ENCODE measurements at places on chromosomes 3 and 15.

DNA sequence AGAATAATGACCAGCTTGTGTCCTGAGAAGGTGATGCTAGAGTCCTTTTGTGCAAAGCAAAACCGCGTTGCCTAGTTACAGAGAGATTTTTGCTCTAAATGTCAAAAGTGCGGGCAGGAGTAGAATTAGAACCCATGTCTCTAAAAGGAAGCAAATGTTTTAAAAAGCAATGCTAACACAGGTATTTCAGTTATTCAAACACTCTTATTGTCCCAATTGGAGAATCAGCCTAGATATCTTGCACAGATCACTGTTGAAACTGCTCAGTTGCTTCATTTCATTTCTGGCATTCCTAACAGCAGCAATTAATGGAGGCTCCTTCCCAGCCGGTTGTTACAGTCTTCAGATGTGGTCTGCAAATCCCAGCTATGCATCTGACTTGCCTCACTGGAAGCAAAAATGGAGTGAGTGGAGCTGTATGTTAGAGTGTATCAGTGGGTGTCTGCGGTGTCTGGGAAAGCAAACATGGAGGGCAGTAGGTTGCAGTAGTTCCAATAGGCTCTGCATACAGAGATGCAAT lies 55.6 kb upstream of the SEMA6D start:
- no peak for DNase-seq

- DNase-seq, result no peak
Measured at GRCh38 chr3:104575634-104576033, 791.1 kb upstream of the ALCAM start.

- no peak for DNase-seq
Measured at GRCh38 chr15:43511012-43511885, 6.2 kb upstream of the MAP1A start.

DNA sequence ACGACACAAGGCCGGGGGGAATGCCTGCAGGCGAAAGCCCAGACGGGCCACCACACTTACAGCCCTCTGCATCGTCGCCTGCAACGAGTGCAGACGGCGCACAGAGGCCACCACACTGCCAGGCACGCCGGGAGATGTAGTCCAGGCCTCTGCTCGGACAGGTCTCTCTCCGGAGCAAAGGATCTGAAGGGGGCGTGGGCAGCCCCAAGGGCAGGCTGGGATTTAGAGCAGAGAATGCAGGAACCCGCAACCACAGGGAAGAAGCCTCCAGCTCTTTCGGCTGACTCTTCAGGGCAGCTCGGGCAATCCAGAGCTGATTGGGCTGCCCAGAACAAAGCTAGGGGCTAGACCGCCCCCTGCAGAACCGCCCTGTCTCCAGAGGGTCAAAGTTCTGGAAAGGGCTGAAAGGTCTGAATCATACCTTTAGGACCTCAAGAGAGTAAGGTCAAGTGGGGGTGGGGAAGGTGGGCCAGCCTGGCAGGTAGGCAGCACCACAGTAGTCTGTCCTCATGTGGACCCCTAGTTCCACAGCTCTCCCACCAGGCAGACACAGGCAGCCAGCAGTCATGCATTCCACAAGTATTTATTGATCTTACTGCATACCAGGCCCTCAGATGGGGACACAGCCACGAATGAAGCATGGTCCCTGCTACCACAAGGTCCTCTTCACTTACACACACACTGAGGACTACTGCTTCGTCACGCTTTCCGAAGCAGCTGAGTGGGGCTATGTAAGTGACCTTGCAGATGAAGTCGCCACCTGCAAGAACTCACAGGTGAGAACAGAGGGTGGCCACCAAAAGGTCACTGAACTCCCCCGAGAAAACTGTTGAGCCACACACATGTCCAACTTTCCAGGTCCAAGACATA lies at the start of gene AMT:
Gene AMT (minus strand): TSS at position 95 of the 870 bp plus-strand sequence. CDS start 23 bp downstream, at position 72.
- no peak for DNase-seq

DNA sequence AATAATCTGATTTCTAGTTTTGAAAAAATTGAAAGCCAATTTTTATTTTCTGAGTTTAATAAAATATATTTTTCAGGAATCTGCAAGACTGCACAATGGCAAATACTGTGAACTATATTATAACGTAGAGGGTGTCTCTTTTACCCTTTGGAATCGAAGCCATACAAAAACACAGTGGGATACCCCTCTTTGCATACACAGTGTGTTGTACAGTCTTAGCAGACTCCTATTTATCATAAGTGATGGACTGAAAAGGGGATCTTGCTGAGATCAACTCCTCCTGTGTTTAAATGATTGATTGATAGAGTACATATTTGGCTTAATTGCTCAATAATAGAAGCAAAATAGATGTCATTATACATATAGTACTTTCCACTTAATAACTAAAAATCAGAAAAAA lies 981.2 kb downstream of the NSUN3 start:
- no peak for DNase-seq

GRCh38 chr3:120244834-120245225 lies 40.2 kb downstream of the GPR156 start:
- DNase-seq, result no peak

DNA sequence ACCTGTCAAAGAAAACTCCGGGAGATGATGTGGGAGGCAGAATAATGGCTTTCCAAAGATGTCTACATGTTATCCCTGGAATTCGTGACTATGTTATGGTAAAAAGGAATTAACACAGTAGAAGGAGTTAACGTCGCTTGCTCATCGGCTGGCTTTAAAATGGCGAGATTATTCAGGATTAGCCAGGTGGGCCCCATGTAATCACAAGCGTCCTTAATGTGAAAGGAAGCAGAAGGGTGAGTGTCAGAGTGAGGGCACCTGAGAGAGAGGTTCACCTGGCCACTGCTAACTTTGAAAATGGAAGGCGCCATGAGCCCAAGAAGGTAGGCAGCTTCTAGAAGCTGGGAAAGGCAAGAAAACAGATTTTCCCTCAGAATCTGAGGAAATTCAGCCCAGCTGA lies 557.2 kb downstream of the EPHB1 start:
- no peak for DNase-seq

DNA sequence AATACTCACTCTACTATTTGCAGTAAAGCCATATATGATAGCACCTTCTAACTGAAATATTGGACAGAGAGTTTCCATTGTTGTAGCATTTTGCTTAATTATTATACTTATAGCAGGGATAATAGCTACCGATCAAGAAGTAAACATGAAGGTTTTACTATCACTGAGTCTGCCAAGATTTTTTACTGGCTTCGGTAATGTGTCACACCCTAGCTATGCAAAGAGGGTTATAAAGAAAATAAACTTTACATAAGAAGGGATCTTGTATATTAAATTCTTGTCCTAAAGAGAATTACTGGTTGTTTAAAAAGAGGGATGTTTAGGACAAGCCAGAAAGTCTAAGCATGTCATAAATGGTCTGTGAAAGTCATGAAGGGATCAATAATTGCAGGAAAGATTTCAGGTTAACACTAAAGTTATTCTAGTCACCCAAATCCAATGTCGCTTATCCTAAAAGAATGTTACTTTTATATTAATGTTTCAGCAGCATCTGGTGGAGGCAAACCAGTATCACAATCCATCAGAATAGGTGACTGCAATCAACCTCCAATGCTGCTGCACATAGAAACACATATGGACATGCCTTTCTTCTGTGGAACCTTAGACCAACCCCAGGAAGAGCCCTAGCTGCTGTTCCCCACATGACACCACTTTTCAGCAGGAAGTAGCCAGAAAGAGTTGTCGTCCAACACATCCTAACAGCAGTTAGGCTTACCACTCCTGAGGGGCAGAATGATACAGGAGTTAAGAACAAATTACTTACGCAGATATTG lies 62.7 kb upstream of the GK5 start:
- DNase-seq, result no peak

- DNase-seq, result no peak
Measured at GRCh38 chr3:129888771-129889170, 4.7 kb downstream of the TMCC1 start.

- no peak for DNase-seq
Measured at GRCh38 chr3:165817160-165817709, 20.0 kb downstream of the BCHE start.

DNA sequence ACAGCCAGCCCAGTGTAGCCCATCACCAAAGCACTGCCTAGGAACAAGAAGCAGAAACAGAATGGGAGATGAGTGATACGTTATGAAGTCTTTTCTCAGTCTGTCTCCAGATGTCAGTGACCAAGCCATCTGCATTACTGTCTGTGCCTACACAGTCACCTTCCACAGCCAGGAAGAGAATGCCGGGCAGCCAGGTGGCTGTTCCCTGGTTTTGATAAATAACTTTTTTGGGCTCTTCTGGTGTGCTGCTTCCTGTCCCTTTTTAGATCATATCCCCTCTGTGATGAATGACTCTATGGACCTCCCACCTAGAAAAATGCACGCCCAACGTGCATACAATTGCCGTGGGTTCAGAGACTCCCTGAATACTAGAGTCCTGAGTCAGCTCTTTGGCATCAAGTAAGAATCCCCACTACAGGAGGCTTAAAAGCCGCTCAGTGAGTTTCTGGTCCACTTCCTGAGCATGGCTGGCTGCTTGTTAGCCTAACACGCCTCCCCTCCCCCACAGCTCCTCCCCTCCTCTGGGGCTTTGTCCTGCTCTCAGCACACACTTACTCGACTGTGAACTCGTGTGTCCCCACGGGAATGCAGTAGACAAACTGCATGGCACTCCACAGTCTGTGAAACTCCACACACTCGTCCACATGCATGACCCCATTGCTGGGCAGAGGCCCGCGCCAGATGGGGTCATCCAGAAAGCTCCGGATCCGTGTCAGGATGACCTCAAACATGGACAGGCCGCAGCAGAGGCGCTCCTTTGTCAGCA lies 34.7 kb downstream of the NIPA2 start:
- no peak for DNase-seq

DNA sequence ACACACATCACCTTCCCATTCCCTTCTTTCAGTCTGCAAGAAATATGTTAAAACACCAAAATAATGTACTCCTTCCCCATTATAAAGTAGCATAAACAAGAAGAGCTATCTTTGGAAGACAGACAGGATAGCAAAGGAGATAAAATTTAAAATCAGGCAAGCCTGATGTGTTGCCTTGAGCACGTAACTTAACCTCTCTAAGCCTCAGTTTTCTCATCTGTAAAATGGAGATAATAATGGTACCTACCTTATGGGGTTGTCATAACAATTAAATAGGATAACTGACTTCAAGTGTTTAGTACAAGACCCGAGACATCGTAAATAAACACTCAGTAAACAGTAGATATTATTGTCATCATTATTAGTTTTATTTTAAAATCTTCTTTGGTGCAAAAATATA lies 142.4 kb downstream of the NR1D2 start:
- DNase-seq, result no peak

- no peak for DNase-seq
Measured at GRCh38 chr3:53145713-53146080, 15.3 kb upstream of the PRKCD start.

- DNase-seq, result no peak
Measured at GRCh38 chr3:48347500-48347899, 14.0 kb upstream of the SPINK8 start.

DNA sequence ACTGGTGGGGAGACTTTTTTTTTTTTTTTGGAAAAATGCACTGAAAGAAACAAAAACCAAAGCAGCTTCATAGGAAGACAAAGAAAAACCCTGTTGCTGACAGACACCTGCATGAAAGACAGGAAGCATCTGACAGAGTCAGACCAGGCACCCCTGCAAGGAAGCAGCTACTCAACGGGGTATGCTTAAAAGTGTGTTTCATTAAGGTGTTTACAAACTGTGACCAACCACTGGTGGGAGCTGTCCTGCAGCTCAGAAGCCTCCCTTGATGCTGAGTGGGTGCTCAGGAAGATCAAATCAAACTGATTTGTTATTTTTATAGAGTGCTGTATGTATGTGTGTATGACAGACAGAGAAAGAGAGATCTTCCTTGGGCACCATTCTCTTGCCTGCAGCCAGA lies 34.7 kb upstream of the AGBL1 start:
- DNase-seq, result no peak

GRCh38 chr15:26945046-26945445 lies 25.9 kb upstream of the GABRG3 start:
- DNase-seq, result no peak

GRCh38 chr3:35931867-35932266 lies 292.5 kb downstream of the ARPP21 start:
- DNase-seq, result no peak

- DNase-seq, result no peak
Measured at GRCh38 chr3:179083977-179084376, 12.4 kb upstream of the ZMAT3 start.

- DNase-seq, result no peak
Measured at GRCh38 chr3:195140410-195140809, 130.5 kb downstream of the XXYLT1 start.

GRCh38 chr15:42274702-42274989 lies 1.4 kb upstream of the TMEM87A start:
- DNase-seq, result no peak

DNA sequence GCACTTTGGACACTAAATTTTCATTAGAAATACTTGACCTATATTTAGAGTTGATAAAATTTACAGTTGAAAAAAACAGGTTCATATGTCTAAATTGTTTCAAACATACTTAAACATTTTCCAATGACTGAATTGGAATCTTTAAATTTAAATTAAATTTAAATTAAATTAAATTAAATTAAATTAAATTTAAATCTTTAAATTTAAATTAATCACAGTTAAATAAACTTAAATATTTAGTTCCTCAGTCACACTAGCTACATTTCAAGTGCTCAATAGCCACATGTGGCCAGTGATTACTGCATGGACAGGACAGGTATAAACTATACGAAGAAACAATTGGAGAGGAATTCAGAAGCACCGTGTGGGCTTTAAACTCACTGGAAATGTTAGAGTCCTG lies 16.8 kb downstream of the LRRC3B start:
- DNase-seq, result no peak

- DNase-seq, result no peak
Measured at GRCh38 chr3:38653685-38654537, 4.4 kb upstream of the SCN5A start.

GRCh38 chr3:109853077-109853731 lies 515.9 kb upstream of the DPPA4 start:
- DNase-seq, result no peak

GRCh38 chr3:172142051-172142863 lies 102.9 kb downstream of the FNDC3B start:
- no peak for DNase-seq

GRCh38 chr15:59457103-59457502 lies 19.1 kb downstream of the FAM81A start:
- no peak for DNase-seq

GRCh38 chr3:146040630-146041029 lies 120.4 kb downstream of the PLOD2 start:
- no peak for DNase-seq

DNA sequence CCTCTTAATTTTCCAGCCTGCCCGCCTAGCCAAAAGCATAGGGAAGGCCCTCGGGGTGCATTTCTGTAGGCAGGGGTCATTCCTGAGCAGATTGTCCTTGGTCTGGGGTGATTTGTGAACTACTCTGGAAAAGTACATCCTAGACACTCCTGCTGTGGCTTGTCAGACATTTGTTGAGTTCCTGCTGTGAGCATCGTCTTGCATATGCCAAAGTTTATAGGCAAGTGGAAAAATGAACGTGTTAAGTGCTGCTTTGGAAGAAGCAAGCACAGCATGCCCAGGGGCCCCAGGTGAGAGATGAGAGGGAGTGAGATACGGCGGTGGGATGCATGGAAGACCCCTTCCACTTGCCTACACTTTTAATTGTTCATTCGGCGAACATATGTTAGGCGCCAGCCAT lies 237.7 kb upstream of the ST8SIA2 start:
- no peak for DNase-seq

Measured in stimulated activated CD4-positive, alpha-beta T cell treated with anti-CD3 and anti-CD28 coated beads, Interleukin-1b, Interleukin-23, amount 100 ng/mL, for 1 hour (primary cell).